ENCODE measurements at places on chromosomes 1 and 21. TPM values are rescaled to one million over a fixed set of nuclear protein-coding genes. Genes with fewer than 3 reads are reported as not detected.
A peak's percentile ranks its signal among the peaks of the same experiment; 100 is the strongest.

Gene CHIA
- not detected for total RNA-seq

GRCh38 chr1:61322769-61323168, 240.4 kb downstream of the NFIA start:
- no peak overlapping the region for H3K27ac ChIP-seq
- peaks cover 73% of the 10 kb centered on the region for H3K4me1 ChIP-seq
- no peaks in the 10 kb centered on the region for H3K36me3 ChIP-seq
- H3K27me3 ChIP-seq, result no peaks in the 10 kb centered on the region
- no peak for DNase-seq
- no peak overlapping the region for H3K4me3 ChIP-seq

DNA sequence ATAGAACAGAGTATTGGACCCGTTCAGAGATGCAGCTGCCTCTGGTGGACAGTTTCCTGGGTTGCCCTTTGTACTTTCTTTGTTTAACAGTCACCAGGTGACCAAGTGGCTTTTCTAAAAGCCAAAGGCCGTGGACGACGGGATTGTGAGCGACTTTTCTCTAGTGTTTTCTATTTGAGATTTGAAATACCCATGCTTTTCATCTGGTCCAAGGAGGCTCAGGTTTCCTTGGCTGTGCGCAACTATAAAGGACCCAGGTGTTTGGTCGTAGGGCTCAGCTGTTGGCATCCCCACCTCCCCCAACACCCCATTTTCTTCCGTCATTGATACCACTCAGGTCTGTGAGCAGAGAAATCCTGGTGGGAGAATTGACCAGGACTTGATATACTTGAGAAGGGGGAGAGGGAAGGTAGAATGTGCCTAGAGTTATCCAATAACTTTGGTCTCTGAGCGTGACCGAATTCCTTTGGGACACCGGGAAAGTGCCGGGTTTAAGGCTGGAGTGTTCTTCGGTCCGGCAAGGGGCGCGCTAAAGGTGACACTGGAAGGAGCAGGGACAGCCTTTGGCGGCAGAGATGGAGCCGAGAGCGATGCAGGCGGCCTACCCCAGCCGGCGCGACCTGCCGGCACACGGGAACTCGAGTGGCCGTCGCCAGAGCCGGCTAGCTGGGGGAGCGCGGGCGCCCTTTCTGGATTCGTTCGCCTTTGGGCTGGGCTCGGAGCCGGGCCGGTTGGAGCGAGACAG, 83.4 kb upstream of the BMP8A start:
- peaks cover 6% of the 10 kb centered on the region for H3K36me3 ChIP-seq
- H3K4me1 ChIP-seq, result peaks cover 77% of the 10 kb centered on the region
- H3K4me3 ChIP-seq, result peak overlapping the region; percentile 88
- DNase-seq, result no peak
- H3K27me3 ChIP-seq, result no peaks in the 10 kb centered on the region

DNA sequence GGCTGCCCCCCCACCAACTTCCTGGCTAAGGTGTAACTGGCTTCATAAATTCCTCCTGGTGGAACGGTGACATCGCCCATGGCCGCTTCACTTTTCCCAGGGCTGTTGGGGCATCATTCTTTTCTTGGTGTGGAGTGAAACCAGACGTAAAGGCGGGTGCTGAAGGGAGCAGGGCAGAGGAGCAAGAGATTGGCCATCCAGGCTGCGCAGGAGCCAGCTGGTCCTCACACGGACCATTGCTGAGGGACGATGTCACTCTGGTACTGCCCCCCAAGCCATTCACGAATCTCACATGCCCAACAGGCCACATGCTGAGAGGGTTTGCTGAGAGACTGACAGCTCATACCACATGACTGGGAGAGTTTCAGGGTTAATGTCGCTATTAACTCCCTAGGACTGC, 10.5 kb upstream of the PKP1 start:
- H3K27me3 ChIP-seq, result no peaks in the 10 kb centered on the region
- H3K4me1 ChIP-seq, result peaks cover 66% of the 10 kb centered on the region
- no peak for DNase-seq

Measured in suprapubic skin (tissue), 4 donors.